Suprapubic skin (tissue), 4 donors: ENCODE measurements at places on chromosomes 5 and 9.

DNA sequence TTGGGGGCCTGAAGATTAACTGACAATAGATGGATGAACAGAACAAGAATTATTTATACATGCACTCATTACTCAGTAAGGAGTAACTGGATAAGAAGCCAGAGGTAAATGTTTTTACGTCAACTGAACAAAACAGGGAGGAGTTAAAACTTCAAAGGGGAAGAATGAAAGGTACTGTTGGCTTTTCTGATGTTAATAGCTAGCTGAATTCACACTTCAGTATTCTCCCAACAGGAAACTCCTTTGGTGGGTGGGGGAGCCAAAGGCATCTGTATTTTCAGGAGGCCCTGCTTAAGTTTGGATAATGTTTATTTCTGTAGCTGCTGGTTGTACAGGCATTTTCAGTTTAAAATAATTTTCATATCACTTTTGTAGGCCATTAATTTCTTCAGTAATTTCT is 23.2 kb upstream of the RFK start:
- no peaks in the 10 kb centered on the region for H3K36me3 ChIP-seq
- no peaks in the 10 kb centered on the region for H3K27me3 ChIP-seq

- H3K4me1 ChIP-seq = no peaks in the 10 kb centered on the region
- H3K27me3 ChIP-seq = no peaks in the 10 kb centered on the region
- no peak for DNase-seq
- no peak overlapping the region for H3K27ac ChIP-seq
Measured at GRCh38 chr5:90645024-90645610, 86.5 kb downstream of the ADGRV1 start.

DNA sequence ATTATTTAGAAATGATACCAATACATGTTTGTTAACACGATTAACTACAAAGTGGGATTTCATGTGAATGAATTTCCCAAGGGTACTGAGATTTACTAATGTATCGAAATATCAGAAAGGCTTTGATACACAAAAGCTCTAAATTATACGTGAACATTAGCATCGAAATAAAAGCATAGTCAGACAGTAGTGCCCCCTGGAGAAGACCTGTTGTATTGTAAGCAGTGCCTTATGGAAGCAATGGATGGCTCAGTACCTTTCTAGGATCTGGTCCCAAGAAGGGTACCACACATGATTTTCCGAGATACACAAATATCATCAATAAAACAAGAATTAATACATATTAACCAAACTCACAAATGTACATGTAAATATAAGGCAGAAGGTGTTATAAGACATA is 153.8 kb downstream of the CDH12 start:
- DNase-seq = no peak
- H3K27ac ChIP-seq = no peak overlapping the region
- H3K27me3 ChIP-seq = no peaks in the 10 kb centered on the region
- no peak overlapping the region for H3K4me3 ChIP-seq
- H3K36me3 ChIP-seq = no peaks in the 10 kb centered on the region

GRCh38 chr9:20835377-20836286 is 151.6 kb downstream of the FOCAD start:
- no peaks in the 10 kb centered on the region for H3K36me3 ChIP-seq
- H3K4me3 ChIP-seq = no peak overlapping the region
- no peak for DNase-seq
- H3K27ac ChIP-seq = no peak overlapping the region
- peaks cover 4% of the 10 kb centered on the region for H3K4me1 ChIP-seq
- no peaks in the 10 kb centered on the region for H3K27me3 ChIP-seq

DNA sequence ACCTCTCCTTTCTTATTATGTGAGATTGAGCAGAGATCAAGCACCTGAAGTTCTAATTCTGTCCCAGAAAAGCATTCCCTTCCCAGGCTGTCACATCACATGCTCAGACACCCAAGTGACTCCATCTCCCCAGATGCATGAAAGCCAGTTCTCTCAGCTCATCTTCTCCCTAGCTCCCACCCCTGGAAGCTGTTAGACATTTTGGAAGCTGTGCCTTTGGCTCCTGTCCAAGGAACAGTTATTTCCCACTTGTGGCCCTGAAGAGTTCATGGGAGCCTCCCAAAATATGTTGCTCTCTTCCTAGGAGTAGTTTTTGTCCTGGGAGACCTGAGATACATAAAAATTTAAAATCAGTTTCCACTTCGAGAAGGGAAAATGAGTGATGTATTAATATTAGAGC is 161.4 kb upstream of the GAS1 start:
- no peak overlapping the region for H3K4me3 ChIP-seq
- no peaks in the 10 kb centered on the region for H3K27me3 ChIP-seq
- H3K4me1 ChIP-seq = no peaks in the 10 kb centered on the region
- H3K36me3 ChIP-seq = no peaks in the 10 kb centered on the region
- H3K27ac ChIP-seq = no peak overlapping the region

DNA sequence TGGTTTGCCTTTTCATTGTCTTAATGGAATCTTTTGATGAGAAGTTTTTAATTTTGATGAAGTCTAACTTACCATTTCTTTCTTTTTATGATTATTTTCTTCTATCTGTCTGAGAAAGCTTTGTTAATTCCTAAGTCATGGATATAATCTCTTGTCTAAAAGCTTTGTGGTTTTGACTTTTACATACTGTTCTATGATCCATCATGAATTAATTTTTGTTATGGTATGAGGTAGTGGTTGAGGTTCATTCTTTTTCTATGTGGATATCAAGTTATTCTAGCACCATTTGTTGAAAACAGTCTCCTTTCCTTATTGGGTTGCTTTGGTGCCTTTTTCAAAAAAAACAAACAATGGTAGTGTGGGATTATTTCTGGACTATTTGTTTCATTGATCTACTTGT is 20.4 kb downstream of the FBXO10 start:
- no peaks in the 10 kb centered on the region for H3K36me3 ChIP-seq
- H3K27me3 ChIP-seq = no peaks in the 10 kb centered on the region
- no peak for DNase-seq
- H3K27ac ChIP-seq = no peak overlapping the region
- no peaks in the 10 kb centered on the region for H3K4me1 ChIP-seq
- H3K4me3 ChIP-seq = no peak overlapping the region

GRCh38 chr5:43623048-43623680 is 20.2 kb downstream of the NNT start:
- no peaks in the 10 kb centered on the region for H3K4me1 ChIP-seq
- H3K36me3 ChIP-seq = peaks cover 10% of the 10 kb centered on the region
- H3K4me3 ChIP-seq = no peak overlapping the region
- no peak overlapping the region for H3K27ac ChIP-seq
- DNase-seq = no peak
